ENCODE measurements at places on chromosomes 5 and 9. TPM values are rescaled to one million over a fixed set of nuclear protein-coding genes. Genes with fewer than 3 reads are reported as not detected.
A peak's percentile ranks its signal among the peaks of the same experiment; 100 is the strongest.

DNA sequence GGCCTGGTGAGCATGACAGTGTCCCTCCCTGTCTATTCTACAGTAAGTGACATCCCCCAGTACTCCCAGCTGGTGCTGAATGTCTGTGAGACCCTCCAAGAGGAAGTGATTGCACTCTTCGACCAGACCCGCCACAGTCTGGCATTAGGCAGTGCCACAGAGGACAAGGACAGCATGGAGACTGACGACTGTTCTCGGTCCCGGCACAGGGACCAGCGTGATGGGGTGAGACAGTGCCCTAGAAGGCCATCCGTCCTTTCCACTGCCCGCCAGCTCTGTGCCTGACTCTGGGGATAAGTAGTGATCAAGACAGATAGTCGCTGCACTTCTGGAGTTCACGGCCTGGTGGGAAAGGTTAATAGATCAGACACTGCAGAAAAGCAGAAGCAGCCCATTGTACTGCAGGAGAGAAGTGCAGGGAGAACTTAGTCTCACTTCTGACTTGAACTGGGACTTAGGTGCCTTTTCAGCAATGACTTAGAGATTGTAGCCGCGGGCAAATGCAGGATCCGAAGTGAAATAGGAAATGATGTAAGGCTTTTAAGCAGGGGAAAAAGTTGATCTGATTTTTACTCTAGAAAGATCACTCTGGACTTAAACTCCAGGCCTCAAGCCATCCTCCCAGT, 28.4 kb downstream of the SH3GLB2 start:
- peak overlapping the region; percentile 78 for H3K27ac ChIP-seq
- no peaks in the 10 kb centered on the region for H3K27me3 ChIP-seq
- H3K4me3 ChIP-seq, result no peak overlapping the region
- peaks cover 15% of the 10 kb centered on the region for H3K4me1 ChIP-seq

TAL2 gene
- not detected for total RNA-seq

FAM174A gene
- 3.9 TPM for total RNA-seq

CD180 gene
- total RNA-seq, result not detected

- H3K4me1 ChIP-seq, result no peaks in the 10 kb centered on the region
- DNase-seq, result no peak
- peaks cover 17% of the 10 kb centered on the region for H3K36me3 ChIP-seq
- H3K4me3 ChIP-seq, result no peak overlapping the region
- H3K27ac ChIP-seq, result no peak overlapping the region
- H3K27me3 ChIP-seq, result no peaks in the 10 kb centered on the region
Measured at GRCh38 chr9:122239722-122240121, 11.0 kb upstream of the LHX6 start.

GRCh38 chr9:121692606-121693387, 41.4 kb downstream of the DAB2IP start:
- no peak overlapping the region for H3K27ac ChIP-seq
- no peaks in the 10 kb centered on the region for H3K4me1 ChIP-seq
- peaks cover 11% of the 10 kb centered on the region for H3K27me3 ChIP-seq
- no peak for DNase-seq

GRCh38 chr9:22683700-22684075, 237.1 kb downstream of the DMRTA1 start:
- H3K27me3 ChIP-seq, result no peaks in the 10 kb centered on the region
- no peak for DNase-seq
- no peak overlapping the region for H3K27ac ChIP-seq
- no peak overlapping the region for H3K4me3 ChIP-seq
- no peaks in the 10 kb centered on the region for H3K4me1 ChIP-seq

Data from activated naive CD4-positive, alpha-beta T cell treated with anti-CD3 and anti-CD28 coated beads for 36 hours (primary cell).